Posterior vena cava (tissue), 2 donors: ENCODE measurements at places on chromosomes 16 and 17. TPM values are rescaled to one million over a fixed set of nuclear protein-coding genes. Genes with fewer than 3 reads are reported as not detected.

DNA sequence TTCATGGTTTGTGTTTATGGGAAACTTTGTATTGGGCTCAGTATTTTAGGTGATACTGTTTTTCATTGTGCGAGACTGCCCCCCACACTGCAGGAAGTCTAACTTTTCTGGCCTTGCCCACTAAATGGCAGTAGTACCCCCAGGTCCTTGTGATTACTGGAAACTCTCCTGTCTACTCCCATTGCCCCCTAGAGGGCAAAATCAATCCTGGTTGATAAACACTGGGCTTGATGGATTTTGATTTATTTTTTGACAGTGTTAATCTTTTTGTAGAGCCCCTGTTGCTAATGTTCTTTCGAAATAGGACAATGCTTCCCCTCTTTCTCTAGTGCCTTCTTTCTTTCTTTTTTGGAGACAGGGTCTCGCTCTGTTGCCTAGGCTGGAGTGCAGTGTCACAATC is 15.5 kb downstream of the METTL9 start:
- no peak for DNase-seq

GRCh38 chr16:75288596-75289120 is 37.2 kb upstream of the BCAR1 start:
- no peak for DNase-seq

- DNase-seq = no peak
Measured at GRCh38 chr17:8477715-8478441, 42.2 kb downstream of the NDEL1 start.

CDH11 gene
- total RNA-seq = 92.2 TPM

GRCh38 chr16:83779886-83780285 is 27.9 kb upstream of the HSBP1 start:
- DNase-seq = no peak

DNA sequence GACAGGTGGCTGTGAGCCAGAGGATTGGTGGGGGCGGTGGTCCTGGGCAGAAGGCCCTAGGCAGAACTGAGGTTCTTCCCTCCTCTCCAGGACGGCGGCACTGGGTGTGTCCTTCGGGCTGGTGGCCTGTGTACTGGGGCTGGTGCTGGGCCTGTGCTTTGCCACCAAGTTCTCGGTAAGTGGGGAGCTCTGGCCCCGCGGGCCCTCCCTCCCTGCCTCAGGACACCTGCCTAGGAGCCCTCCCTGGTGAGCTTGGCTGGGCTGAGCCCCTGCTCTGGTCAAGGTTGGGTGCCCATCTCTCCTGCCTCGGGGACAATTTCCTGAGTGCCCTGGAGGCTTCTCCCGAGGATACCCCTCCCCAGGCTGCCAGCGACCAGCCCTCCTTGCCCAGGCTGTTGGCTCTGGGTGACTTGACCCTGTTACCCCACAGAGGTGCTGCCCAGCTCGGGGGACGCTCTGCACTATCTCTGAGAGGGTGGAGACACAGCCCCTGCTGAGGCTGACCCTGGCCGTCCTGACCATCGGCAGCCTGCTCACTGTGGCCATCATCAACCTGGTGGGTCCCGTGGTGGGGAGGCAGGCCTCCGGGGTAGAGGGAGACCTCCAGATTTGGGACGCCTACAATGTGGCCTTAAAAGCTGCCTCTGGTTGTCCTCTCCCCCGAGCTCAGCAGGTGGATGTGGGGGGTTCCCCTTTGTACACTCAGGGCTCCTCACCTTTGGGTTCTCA is 42.0 kb downstream of the ADCY7 start:
- DNase-seq = peak; percentile 74

SMTNL2 gene
- total RNA-seq = 2.0 TPM

SLC52A1 gene
- total RNA-seq = 0.14 TPM
